ENCODE measurements at places on chromosomes 4 and X.

DNA sequence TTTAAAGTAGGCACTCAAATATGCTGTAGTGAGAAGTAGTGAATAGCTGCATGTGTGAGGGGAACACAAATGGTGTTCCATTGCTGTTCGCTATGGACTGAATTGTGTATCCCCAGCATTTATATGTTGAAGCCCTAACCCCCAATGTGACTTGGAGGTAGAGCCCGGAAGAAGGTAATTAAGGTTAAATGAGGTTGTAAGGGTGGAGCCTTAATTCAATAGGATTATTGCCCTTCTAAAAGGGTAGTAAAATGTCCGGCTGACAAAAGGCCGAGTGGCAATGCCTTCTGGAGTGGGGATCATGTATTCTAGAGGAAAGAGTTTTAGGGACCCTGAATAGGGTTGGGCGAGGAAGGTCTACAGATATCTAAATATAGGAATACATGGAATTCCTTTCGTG lies 168.9 kb upstream of the NUDT10 start:
- DNase-seq, result no peak

DNA sequence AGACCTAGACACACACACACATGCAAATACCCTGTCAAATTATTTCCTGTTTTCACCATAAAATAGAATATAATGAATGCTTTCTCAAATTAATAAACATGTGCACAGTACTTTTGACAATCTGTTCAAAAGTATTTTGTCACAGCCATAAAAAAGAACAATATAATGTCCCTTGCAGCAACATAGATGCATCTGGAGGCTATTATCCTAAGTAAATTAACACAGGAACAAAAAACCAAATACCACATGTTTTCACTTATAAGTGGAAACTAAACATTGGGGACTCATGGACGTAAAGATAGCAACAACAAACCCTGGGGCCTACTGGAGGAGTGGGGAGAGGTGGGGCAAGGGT lies 15.5 kb downstream of the RAB40A start:
- no peak for DNase-seq

GRCh38 chrX:23844502-23845138 lies 61.6 kb downstream of the SAT1 start:
- DNase-seq, result no peak

GRCh38 chrX:7941390-7942042 lies 14.3 kb upstream of the PNPLA4 start:
- DNase-seq, result no peak

GRCh38 chrX:2628751-2629315 lies 62.3 kb upstream of the CD99 start:
- DNase-seq, result no peak

DNA sequence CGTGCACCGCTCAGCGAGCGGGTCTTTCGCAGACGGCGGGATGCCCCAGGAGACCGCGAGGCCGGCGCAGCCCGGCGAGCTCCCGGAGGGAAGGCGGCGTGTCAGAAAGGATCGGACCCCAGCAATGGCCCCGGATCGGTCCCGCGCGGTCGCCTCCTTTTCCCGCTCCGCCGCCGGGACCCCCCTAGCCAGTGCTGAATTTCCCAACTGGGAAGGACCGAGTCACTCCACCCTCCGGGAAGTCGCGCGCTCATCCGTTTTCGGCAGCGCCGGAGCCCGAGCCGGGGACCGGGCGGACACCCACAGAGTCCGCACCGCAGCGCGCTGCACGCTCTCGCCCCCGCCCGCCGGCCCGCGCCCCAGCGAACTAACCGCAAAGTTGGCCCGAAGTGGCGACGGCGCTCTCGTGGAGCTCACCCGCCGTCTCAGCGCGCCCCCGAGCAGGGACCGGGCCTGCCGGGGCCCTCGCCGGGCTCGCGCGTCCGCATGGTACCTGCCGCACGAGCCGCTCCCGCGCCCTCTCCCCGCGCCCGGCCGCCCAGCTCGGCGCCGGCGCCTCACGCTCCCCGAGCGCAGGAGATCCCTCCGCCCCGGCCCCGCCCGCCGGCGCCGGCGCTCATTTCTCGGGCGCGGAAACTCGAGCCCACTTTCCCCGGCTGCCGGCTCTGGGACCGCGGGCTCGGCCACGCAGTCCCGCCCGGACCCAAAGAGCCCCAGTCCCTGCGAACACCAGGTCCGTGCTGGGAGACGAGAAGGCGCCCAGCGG lies at the start of gene FAT1:
Gene FAT1, minus strand, starts transcription at position 565 of the 766 bp plus-strand sequence. CDS start 14,029 bp downstream, outside the sequence.
- DNase-seq, result no peak

DNA sequence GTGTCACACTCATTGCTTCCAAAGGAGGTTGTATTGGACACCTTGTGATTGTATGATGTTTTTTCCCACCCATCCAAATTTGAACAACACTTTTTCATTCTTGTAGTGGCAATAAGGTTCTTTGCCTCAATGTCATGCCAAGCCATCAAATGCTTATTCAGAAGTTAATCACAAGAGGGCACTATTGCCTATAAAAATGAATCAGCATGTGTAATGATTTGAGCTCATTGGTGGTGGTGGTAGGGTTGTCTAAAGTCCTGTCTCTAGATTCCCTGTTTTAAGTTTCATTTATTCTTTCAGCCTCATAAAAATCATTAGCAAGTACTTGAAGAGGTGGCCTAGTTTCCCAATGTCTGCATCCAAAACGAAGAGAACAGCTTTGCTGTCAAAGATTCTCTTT lies 37.0 kb downstream of the IRS4 start:
- no peak for DNase-seq

DNA sequence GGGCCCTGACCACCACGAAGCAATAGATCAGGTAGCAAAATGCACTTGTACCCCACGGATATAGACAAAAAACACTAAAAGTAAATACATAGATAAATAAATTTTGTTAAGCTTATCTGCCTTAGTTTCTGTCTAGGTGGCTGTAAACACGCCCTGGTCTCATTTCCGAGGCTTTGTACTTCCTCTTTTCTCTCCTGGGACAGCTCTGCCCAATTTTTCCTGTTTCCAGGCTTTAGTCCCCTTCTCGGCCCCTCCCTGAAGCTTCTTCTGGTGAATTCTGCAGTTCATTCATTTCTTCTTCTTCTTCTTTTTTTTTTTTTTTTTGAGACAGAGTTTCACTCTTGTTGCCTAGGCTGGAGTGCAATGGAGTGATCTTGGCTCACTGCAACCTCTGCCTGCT lies 73.4 kb upstream of the STOX2 start:
- DNase-seq, result no peak
